Stimulated activated naive B cell treated with anti-CD40 and anti-IgM and Interleukin-4, amounts not matched to agents 10 μg/mL and 1 μg/mL and 100 μg/mL, for 72 hours (primary cell): ENCODE measurements at places on chromosomes 11 and 22.

- DNase-seq: no peak
These were observed 1.5 kb upstream of the ANKRD13D start for GRCh38 chr11:67287355-67288197.

- DNase-seq: no peak
These were observed 5.3 kb downstream of the CFL1 start for GRCh38 chr11:65852508-65853245.

DNA sequence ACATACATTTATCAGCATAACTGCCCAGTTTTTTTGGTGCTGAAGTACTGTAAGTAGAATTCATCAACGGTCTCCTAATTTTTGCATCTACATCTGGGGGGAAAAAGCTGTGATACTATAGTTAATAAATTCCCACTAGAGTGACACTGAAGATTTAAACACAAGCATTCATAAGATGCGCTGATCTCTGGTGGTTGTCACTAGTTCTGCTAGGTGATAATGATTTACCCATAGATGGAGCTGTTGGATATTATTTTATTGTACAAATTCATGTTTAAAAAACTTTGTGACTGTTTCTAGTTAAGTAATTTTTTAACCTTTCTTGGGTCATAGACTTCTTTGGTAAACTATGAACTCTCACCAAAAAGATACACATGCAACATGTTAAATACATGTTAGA is 106.6 kb downstream of the EMSY start:
- DNase-seq: no peak

GRCh38 chr22:37425369-37425768 is 1.9 kb downstream of the ELFN2 start:
- no peak for DNase-seq

- no peak for DNase-seq
These were observed 56.2 kb downstream of the MICAL3 start for GRCh38 chr22:17968126-17968525.

DNA sequence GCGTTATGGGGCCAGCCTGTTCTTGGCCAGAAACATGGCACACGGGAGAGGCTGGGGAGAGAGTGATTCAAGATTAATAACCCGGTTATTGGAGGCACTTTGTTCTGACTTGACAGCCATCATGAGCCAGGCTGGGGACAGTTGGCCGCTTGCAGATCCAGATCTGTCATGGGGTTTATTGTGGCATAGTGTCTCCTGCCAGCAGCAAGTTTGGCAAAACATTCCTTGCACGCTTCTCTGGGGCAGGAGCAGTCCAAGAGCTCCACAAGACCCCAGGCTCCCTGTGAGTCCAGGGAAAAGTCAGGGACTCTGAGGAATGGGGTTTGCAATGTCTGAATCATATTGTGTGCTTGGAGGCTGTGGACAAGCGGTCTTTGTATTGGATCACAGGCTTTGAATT is 270.4 kb downstream of the MIAT start:
- no peak for DNase-seq

DNA sequence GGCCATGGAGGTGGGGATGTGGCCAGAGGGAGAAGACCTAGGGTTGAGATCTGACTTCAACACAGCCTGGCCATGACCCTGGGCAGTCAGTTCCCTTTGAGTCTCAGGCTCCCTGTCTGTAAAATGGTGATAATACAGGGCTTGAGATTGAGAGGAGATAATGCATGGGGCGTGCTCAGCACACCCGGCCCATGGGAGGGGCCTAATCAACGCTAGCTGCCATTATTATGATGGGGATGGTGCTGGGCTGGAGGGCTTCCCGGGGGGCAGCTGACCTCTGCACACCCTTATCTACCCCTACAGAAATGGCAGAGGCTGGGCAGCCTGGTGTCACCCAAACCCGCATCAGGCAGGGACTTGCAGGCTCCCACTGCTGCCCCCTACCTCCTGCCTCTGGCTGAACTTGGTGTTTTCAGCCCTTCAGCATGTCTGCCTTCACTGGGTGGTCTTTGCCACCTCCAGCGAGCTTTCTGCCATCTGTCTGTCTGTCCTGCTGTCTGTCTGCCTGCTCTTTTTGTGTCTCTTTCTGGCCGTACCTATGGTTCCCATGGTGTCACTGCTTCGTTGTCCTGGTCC is 84.5 kb downstream of the CACNA1I start:
- no peak for DNase-seq

GRCh38 chr11:99554232-99554903 is 533.6 kb downstream of the CNTN5 start:
- no peak for DNase-seq

DNA sequence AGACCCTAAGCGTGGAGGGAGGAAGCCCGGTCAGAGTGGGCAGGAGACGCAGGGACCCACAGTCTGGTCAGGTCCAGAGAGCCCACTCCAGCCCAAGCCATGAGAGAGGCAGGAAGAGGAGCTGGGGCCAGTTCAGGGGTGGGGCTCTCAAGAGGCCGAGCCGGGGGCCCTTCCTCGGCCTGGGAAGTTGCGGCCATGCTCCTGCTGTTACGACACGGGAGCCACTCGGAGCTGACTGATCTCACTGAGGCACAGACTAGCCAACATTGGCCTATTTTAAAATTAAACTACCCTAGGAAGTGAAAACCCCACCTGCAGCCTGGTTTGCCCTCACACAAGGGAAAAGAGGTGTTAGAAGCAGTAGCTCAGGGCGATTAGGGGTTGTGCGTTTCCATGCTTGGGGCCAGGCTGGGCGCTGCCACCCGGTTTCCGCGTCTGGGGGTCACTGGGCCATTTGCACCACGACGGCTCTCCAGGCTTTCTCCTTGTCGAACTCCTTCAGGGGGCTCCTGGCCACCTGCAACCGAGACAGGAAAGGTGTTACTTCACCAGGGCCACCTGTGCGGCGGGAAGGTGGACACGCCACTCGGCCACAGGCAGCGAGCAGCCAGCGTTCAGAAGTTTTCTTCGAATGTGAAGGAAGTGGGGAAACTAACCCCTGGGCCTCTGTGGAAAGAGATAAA is 3.2 kb upstream of the TTLL8 start:
- DNase-seq: no peak

DNA sequence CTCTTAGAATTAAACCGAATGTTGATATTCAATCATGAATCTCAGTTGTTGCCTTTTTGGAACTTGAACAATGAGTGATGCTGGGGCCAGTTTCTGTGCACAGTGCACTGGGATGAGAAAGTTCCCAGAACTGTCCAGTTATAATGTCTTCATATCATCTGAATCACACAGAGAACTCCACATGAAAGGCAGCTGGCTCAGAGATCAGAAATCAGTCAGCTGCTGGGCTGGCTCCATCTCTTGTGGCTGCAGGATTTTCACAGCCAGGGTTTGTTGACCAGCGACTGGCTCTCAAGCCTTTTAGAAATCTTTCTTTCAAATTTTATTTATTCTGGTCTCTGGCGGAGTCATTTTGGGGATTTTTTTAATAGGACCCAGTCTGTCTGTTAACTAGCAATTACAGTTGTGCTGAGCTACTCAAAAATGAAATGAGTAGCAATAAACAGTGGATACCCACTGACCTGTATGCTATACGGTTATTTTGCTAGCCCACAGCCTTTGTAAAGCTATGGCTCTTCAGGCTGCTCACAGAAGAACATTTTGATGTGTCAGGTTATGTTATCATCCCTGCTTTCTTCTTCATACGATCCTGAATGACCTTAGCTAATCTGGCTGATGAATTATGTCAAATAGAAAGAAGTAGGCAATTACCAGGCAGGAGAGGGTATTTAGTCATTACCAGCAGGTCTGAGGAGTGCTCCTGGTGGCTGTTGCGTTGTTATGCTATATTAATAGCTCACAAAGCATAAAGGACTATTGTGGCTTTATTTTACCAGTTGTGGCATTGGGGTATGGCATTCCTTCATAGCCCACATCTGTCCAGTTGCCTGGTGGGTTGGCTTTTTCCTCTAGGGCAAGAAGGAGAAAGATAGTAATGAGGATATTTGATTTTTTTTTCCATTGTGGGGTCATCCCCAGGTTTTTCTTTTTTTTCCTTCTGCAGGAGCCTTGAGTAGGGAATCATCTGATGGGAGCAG is 3.6 kb downstream of the FAT3 start:
- no peak for DNase-seq

DNA sequence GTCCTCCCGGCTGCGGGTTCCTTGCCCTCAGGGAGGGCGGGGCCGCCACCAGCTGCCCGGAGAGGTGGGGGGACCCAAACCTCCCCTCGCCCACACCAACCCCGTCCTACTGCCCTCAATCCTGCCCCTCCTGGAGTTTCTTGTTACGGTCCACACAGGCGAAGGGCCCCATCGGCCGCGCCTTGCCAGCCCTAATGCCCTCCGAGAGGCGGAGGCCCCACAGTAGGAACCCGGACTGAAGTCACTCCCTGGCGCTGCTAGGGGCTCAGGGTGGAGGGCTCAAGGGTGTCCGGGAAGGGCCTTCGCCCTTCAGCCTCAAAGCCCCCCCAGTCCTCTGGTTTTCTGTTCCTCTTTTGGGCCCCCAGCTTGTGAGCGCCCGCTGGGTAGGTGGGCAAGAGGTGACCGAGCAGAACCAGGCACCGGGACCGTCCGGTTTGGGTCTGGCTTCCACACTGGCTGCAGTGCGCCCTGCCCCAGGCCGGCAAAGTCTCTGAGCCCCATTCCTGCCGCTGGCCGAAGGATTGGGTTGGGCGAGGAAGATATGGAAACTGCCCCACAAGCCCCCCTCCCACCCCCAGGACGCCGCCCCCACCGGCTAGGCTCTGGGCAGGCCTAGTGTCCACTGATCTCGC is 24.5 kb downstream of the DUSP8 start:
- DNase-seq: no peak

DNA sequence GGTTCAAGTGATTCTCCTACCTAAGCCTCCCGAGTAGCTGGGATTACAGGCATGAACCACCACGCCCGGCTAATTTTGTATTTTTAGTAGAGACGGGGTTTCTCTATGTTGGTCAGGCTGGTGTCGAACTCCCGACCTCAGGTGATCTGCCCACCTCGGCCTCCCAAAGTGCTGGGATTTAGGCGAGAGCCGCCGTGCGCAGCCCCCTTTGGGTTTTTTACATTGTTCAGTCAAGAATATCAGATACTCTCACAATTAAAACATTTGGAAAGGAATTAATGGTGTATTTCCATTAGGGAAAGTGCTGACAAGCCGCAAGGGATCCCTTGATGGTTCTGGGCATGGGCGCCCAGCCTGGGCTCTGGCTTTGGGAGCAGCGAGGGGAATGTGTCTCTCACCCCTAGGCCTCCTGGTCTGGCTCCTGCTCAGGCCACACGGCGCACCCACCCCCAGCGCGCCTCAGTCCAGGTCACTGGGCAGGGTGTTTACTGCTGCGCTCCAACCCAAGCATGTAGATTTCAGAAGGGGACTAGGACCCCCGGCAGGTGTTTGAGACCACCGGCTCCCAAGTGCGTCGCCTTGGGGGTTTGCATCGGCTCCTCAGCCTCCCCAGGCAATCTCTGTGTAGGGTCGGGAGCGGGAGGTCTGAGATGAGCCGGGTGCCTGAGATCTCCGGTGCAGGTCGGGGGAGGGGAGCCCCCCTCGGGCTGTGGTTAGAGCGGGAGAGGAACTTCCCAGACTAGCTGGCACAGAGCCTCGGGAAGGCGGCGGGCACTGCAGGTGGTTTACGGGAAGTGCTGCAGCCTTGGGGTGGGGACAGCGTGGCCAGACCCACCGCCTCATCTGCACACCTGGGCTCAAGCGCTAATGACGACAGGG is 809 bp upstream of the IRF7 start:
- DNase-seq: no peak

DNA sequence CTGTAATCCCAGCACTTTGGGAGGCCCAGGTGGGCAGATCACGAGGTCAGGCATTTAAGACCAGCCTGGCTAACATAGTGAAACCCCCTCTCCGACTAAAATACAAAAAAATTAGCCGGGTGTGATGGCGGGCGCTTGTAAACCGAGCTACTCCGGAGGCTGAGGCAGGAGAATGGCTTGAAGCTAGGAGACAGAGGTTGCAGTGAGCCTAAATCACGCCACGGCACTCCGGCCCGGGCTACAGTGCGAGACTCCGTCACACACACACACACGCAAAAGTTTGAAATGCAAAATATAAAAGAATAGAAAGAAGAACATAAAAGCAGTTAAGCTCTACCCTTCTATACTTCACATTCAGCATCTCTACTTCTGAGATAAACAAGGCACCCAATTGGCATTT is 1165.9 kb upstream of the CNTN5 start:
- DNase-seq: no peak
